Stimulated activated CD8-positive, alpha-beta memory T cell treated with anti-CD3 and anti-CD28 coated beads, Interleukin-12 subunit alpha, Interleukin-12 subunit beta, amount 100 ng/mL, for 4 hours (primary cell): ENCODE measurements at places on chromosomes 5 and 9.

DNA sequence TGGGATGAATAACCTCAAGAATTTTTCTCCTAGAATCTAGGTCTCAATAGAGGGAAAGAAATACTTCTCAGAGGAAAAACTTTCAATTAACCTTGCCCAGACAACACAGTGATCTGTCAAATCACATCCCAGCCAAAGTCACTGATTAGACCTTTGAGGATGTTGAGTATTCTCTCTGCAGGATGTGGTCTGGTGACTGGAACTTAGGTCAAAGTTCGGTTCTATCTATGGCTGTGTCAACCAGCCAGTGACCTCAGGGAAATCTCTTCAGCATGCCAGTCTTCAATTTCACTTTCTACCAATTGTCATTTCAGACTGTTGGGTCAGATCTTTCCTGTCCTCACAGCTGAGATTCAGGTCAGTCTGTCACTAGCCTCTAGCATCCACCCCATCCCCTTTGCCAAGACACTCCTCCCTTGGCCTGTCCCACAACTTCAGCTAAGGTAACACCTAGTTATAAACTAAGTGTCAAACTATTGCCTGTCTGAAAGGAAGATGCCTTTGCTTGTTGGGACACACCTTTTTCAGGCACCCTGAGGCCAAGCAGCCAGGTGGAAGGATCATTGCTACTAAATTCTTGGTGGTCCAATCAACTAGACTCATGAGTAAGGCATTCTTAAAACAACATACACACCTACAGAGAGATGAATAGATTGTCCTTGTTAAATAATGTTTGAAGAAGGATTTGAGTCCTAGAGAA, 156.3 kb upstream of the FST start:
- no peak for DNase-seq

DNA sequence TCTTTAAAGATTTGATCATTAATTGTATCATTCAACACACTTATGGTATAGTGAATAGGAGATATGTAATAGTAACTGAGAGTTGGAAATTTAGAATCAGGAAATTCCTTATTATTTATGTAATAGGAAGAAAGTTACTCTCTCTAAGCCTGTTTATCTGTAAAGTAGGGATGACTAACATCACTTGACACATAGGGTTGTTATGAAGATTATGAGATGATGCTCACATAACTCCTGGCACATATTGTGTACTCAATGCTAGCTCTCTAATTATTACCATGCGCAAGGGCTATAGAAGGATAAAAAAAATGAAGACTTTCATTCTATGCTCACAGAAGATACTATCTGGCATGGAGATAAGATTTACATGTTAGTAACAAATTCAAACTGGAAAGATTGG, 149.9 kb downstream of the ISOC1 start:
- no peak for DNase-seq

DNA sequence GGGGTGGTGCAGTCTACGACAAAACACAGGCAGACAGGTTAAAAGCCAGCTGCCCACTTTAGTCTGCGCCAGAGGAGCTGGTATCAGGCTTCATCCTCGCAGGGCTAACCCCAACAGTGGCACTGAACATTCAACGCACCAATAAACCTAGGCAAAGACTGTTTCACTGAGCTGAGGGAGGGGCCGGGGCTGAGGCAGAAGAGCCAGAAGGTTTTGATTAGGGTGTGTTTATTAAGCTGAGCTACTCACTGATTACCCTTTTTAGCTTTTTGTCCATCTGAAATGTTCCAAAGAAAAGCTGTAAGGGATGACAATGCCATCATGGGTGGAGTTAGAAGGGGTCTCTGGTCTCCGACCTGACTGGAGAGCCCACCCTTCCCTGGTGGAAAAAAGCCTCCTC, 1.4 kb downstream of the ZMYND19 start:
- DNase-seq, result no peak

DNA sequence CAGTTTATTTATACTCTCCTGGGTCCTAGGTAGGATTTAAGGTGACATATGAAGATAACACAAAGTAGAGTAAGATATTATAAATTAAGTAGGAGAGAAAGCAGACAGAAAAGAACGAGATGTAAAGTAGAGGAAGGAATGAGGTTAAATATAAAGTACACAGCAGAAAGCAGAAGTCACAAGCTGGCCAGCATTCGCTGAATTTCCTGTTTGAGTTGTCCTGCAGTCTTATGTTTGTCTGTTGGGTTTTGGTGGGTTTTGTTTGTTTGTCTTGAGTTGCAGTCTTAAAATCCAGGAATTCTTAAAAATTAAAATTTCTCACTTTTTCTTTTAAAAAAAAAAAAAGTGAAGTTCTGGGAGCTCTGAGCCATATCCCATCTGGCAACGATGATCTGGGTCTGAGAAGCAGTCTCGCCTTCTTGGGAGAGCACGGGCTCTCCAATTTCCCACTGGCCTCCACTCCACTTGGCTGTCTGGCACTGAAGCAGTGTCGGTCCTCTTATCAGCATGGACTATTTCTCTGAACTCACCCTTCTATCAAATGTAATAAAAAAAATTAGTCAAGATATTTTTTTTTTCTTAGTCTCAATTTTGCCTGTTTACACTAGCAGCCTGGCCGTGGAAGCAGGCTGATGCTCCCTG, 2.0 kb downstream of the S100Z start:
- no peak for DNase-seq

DNA sequence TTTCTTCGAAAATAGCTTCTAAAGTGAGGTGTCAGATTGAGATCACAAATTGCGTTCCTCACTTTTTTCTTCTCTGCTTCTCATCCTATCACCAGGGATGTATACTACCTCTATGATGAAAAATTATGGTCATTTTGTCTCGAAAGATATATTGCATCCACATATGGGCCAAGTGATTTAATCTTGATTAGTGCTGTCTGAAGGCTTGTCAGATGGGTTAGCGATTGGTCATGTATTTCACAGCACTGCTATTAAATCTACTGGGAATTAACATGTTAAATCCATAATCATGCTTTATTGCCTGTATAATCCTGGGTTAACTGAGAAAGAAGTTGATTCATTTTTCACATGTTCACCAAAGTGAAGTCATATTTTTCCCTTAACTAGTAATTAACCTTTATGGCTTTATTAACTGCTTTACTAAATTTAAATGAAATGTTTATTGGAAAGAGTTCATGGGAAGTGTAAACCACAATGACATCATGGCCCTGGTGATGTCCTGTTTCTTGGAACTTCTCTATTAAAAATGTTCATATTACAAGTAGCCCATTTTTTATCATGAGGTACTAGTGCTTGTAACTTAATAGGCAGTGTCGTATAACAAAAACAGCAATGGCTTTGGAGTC, 193.3 kb downstream of the SMC2 start:
- no peak for DNase-seq

DNA sequence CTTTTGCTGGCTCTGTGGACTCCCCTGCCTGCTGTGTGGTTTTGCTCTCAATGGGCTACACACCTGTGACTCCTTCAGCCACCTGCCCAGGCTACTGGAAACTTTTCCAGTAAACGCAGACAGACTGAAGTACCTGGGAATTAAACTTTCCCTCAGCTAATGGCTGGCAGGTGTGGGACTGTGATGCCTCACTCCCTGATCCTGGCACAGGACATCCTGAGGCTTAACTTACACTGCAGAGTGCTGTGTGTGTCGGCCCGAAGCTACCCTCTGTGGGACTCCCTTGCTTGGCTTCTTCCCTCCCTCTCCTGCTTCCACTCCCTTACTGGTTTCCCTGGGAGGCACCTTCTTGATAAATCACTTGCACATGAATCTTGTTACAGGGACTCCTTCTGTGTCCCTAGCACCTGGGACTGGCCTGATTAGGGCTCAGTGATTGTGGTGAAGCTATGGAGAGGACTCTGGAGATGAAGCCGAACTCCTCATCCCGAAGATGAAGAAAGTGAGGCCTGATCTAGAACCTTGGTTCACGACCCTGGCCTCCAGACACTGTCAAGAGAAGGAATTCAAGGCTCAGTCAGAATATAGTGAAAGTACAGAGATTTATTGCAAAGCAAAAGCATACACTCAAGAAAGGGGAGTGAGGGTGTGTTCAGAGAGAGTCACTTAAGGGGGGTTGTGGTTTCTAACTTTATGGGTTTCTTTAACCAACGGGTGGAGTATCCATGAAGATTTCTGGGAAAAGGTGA, 113.4 kb upstream of the ALDH1B1 start:
- no peak for DNase-seq

DNA sequence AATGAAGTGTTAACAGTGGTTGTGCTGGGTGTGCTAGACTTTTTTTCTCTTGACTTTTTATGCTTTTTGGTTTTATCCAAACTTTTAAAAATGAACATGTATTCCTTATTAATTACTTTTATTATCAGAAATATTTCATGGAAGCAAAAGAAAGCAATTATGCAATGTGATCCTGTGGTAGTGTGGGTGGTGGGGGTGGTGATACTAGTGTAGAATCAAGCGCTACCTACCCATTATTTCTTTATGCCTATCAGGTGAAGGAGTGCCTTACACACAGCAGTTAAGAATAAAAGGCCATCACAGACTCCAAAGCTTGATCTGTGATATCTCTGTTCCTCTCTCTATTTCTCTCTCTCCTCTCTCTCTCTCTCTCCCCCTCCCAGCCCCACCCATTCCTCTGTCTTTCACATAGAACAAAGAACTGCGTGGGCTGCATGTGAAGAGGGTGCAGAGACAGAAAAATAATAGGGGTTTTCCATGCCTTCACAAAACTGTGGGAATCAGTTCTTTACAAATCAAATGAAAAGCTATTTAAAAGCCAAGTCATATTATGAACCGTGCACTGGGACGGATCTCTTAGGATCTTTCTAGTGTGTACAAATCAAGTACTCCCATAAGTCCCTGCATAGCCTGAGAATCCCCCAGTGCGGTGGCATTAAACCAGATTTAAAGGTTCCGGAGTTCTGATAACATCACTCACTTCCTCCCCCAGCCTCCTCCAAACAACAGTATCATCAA, 351.2 kb downstream of the RAB3C start:
- DNase-seq, result no peak

- DNase-seq, result no peak
These were observed 107.1 kb downstream of the MUSK start for GRCh38 chr9:110775724-110776123.

GRCh38 chr9:91425271-91425670, 1.6 kb upstream of the NFIL3 start:
- DNase-seq, result no peak

- DNase-seq, result no peak
These were observed 80.4 kb downstream of the CAAP1 start for GRCh38 chr9:26812217-26812616.

- DNase-seq, result no peak
These were observed 31.2 kb upstream of the ACTBL2 start for GRCh38 chr5:57513785-57514184.

DNA sequence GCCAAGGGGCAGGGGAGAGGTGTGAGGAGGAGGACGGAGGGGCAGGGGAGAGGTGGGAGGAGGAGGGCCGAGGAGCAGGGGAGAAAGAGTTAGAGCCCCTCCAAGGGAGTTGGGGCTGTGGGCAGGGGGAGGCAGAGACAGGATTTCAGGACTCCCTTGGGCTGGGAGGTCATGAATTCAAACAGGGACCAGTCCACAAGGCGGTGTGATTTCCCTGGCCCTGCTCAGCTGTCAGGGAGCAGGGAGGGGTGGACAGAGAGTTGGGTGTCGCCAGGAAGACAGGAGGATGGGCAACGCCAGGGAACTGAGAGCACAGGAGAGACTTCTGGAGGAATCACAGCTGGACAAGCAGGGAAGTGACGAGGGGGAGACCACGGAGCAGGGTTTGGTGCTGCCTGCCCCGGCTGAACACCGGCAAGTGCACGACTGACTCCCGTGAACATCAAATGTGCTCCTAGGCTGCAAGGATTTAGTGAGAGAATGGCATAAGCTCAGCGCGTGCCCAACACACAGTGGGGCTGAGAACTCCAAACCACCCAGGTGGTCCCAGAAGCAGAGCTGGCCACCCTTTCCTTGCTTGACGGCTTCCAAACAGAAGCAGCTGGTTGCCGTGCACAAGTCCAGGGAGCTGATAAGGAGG, 17.8 kb upstream of the OLFM1 start:
- DNase-seq, result no peak

DNA sequence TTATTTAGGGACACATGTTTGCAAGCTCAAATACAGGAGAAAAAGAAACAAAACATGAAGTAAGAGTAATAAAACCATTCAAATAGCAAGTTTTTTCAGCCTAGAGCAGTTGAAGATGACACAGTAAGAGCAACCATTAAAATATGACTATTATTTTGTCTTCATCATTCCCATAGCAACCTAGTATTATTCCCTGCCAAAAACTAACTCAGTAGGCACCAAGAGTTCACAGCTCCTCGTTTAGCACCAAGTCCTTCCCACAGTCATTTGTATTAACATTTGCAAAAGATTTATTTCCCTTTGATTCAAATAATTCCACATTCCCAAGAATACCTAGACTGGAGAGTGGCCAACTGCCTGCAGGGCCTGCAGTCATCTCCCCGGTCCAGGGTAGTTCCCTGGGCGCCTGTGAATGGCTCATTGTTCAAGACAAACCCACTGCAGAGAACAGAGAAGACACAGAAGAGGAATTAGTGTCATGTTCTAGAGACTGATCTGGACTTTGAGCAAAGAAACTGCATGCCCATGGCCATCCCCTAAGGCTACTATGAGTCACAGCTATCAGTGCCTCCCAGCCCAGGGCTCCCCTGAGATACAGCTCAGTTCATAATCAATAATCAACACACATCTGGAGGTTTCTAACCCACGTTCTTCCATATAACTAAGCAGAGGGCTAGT, 139.1 kb upstream of the MAP3K1 start:
- DNase-seq, result no peak

- no peak for DNase-seq
These were observed 19.9 kb downstream of the SLC44A1 start for GRCh38 chr9:105264380-105264779.

DNA sequence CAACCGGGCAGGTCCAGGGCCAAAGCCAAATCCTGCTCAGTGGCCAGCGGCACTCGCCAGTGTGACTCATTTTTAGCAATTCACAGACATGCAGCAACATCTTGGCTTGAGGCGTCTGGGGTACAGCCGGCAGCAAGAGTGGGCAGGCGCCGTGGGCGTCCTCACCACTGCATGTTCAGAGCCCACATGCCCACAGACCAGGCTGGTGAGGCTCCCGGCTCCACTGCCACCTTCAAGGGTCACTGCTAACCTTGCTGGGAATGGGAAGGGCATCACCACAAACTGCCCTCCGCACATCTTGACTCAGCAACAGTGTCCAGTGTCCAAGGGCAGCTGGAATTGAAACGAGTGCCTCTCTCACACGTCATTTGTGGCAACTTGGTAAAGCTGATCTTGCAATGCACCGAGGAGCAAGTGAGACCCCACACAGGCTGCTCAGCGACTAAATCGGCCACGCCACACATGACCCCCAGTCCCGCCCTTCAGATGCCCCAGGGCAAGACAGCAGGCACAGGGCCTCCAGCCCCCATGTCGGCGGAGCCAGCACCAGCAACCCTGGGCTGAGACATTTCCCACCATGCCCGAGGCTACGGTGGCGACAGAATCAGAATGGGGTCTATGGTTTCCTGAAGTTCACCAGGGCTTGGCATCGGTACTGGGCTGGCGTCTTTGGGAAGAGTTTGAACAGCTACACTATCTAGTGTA, 140.3 kb downstream of the ROR2 start:
- no peak for DNase-seq

GRCh38 chr9:91360551-91361290, 997 bp downstream of the AUH start:
- DNase-seq, result no peak
